Activated CD8-positive, alpha-beta memory T cell treated with anti-CD3 and anti-CD28 coated beads for 1 hour (primary cell): ENCODE measurements at places on chromosomes 5 and 9.

- DNase-seq = no peak
These were observed 40.4 kb downstream of the EXD3 start for GRCh38 chr9:137382444-137383080.

- no peak for DNase-seq
These were observed 328.9 kb downstream of the NR2F1-AS1 start for GRCh38 chr5:93252165-93252564.

DNA sequence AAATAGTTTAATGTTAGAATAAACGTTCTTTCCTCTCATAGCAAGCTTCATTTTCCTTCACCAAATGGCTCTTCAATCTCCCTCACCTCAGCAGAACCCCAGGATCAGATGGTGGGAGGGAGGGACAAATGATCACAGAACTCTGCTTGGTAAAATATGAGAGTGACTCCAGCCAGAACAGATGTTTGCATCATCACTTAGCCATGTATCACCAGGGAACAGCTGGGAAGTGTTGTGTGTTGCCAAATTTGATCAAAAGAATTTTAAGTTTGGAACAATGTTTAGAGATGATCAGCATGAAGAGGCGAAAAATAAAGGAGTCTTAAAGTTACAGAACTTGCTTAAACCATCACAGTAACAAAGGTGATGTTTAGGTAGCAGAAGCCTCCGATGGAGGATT lies 115.7 kb downstream of the FRMD3 start:
- no peak for DNase-seq

DNA sequence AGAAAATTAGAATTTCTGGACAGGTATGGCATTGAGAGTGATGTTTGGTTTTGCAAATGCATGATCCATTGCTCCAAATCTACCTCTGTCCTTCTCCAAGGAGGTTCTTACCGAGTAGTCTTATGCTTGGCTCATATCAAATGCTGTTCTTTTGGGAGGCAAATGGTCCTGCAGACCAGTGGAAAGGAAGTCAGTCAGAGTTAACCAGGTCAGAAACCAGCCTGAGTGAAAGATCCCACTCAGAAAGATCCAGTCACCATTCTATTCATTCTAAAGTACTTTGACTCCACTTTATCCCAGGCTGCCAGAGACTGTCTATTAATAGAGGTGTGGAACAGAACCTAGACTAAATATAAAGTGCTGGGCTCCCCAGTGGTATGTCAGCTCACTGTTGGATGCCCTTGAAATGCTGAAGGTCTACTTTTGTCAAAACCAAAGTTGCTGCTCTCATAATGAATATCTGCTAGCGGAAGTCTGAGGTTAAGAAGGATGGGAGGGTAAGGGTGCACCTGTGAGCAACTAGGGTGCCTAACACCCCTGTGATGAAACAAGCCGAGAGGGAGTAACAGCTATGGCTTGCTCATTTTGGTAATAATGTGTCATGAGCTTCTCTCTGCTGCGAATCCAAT lies 302.2 kb downstream of the ZNF608 start:
- no peak for DNase-seq

- no peak for DNase-seq
These were observed 46.7 kb downstream of the POC5 start for GRCh38 chr5:75670577-75670976.

DNA sequence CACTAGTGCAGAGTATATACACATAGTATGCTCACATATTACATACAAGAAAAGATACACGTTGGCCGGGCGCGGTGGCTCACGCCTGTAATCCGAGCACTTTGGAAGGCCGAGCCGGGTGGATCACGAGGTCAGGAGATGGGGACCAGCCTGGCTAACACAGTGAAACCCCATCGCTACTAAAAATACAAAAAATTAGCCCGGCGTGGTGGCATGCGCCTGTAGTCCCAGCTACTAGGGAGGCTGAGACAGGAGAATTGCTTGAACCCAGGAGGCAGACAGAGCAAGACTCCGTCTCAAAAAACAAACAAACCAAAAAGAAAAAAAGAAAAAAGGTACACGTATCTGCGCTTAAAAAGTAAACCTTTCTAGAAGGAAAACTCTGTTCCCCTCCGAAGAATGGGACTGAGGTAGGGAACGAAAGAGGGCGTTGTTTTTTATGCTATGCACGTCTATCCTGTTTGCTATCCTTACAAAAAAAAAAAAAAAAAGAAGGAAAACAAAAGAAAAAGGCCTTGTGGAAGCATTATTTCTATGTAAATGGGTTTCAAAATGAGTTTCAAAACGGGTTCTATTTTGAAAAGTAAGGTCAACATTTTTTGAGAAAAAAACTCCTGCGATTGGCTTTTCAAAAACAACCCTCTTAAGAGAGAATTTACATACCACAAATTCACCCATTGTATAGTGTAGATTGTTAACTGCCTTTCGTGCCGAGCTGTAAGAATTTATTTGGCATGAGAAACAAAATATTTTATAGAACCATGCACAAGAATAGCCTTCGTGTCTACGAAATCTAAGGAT lies 1.2 kb downstream of the AK3 start:
- no peak for DNase-seq

- DNase-seq = no peak
These were observed 19.0 kb downstream of the FAXDC2 start for GRCh38 chr5:154831451-154831850.

DNA sequence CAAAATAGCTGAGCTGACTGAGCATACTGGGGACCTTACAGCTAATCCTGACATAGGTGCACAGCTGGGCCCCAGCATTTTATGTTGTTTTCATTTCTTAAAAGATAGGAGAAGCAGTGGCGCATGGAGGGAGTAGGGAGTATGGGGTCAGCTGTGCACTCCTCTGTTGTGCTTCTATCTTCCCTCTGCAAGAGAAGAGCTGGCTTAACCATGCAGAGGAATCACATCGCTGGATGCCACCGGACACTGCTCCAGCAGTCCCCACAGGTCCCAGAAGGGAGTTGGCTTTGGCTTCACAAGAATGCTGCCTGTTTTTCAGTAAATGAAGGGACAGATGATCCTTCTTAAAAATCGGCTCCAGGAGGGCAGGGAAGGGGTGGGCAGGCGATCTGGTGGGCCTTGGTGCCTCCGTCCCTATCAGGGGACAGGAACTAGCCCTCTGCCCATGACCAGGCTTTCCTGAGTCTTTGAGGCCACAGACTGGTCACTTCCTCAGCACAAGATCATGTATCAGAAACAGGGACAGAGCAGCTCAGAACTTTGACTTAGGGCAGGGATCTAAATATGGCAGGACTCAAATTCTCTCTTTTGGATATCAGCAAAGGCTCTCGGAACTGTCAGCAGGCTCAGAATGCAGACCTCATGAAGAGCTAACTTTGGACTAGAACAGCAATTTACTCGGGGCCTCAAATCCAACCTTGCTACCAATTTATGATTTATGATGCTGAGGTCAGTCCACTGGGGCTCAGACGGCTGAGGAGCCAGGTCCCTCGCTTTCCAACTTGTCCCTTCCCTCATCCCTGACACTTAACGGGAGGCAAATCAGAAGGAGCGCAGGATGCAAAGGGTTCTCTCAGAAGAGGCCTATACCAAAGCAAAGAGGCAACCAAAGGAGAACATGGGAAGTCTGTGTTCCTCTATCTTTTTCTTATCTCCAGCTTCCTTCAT lies 47.2 kb downstream of the MARCHF3 start:
- no peak for DNase-seq

- DNase-seq = no peak
These were observed 1.5 kb downstream of the COL27A1 start for GRCh38 chr9:114156657-114157421.

- DNase-seq = no peak
These were observed 440.1 kb upstream of the ADAMTS16 start for GRCh38 chr5:4700069-4700468.
